Activated gamma-delta T cell (primary cell): ENCODE measurements at places on chromosomes 5 and 9.

GRCh38 chr9:70205366-70206020 lies 53.3 kb upstream of the SMC5 start:
- no peak for DNase-seq

DNA sequence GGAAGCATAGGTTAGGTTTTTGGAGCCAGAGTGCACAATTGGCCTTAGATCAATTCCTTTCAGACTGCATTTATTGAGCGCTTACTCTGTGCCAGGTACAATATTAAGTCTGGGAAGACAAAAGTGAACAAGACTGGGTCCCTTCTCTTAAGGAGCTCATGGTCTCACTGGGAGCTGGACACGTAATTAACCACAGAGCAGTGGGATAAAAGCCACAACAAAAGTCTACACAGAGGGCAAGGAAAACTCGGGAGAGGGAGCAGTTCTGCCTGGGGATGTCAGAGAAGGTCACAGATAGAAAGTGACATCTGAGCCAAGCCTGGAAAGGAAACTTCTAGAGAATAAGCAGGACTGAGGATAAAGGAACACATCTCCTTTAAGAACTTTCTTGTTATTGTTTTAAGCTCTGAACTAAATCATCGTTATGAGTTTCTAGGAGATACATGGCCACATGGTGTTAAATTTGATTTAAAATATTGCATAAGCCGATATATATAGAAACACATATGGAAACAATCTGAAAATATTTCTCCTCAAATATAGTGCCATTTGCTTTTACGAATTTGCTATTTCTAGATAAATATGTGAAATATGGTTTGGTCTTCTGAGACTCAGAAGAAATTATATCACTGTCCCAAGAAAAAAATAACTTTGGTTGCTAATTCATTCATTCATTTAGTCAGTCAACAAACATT lies 40.1 kb upstream of the PDE8B start:
- DNase-seq: no peak

DNA sequence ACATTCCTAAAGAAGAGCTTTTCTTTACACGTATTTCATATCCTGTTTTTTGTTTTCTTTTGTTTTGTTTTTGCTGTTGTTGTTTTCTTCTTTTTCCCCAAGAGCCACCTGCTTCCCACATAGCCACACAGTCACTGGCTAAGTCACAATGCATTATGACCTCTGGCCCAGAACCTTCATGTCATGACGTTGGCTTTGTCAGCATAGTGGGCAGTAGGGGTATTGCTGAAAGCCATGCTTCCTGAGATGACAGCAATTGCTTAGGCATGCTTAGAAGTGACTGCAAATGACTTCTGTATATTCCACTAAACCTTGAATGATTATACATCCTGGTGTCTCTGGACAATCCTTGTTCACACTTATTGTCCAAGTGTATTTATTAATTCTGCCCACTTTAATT lies 375.8 kb downstream of the TAF11L14 start:
- no peak for DNase-seq

DNA sequence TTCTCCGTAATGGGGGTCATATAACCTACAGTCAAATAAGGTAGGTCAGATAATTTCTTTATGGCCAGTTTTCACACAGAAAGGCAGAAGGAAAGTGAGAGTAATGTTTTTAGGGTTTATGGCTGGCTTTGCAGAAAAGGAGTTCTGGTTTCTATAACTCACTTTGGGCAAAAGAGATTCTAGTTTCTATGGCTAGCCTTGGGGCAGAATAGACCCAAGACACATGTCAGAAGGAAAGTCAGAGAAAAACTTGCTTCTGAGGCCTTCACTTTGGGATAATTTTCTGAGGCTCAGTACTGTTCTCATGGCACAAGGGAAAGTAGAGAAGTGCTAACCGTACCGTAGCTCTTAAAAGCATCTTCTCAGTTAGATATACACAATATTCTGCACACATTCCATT lies 1145.3 kb downstream of the EFNA5 start:
- DNase-seq: no peak

DNA sequence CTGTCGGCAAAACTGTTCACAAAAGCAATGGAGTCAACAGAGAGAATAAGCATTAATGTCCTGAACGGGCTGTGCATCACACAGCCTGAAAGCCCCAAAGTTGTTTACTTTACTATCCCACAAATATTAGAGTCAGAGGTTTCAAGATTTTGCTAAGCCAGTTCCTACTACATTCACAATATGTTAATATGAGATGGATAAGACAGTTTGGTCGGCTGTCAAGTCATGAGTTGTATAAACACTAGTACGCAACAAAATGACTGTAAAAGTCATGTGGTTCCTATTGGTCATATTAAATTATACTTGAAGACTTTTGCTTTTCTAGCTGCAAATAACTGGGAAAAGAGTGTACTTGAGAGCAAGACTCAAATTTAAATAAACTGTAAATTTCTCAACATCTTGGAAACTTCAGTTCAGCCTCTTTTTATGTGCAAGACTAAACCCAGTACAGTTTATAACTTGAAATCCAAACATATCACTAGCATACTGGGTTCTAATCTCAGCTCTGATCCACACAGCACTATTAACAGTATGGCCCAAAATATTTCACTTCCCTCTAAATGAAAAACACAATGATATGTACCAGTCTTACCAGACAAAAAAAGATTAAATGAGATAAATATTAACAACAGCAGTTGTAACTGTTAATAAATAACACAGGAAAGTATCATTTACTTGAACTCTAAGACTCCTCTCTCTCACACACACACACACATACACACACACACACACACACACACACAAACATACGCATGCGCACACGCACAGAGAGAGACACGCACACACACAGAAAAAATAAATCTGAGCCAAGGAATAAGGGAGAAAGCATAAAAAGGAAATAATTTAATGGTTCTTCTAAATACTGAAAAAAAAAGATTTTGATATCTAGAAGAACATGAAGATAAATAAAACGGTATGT lies 33.1 kb downstream of the FANCC start:
- DNase-seq: no peak

GRCh38 chr5:175809531-175810121 lies 61.8 kb upstream of the CPLX2 start:
- no peak for DNase-seq

DNA sequence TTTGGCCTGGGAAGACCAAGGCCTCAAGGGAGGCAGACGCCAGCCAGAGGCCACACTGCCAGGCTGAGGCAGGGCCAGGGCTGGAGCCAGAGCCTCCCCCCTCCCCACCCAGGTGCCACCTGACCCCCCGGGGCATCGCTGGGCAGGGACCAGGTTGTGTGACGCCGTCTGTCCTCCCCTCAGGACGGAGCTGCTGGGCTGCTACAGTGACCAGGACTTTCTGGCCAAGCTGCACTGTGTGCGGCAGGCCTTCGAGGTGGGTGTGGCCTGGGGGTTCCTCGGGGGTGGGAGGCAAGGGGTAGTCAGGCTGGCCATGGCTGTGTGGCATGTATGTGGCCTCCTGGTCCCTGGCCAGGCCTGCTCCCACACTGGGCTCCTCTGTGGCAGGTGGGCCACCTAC lies 17.9 kb upstream of the DOLPP1 start:
- no peak for DNase-seq

DNA sequence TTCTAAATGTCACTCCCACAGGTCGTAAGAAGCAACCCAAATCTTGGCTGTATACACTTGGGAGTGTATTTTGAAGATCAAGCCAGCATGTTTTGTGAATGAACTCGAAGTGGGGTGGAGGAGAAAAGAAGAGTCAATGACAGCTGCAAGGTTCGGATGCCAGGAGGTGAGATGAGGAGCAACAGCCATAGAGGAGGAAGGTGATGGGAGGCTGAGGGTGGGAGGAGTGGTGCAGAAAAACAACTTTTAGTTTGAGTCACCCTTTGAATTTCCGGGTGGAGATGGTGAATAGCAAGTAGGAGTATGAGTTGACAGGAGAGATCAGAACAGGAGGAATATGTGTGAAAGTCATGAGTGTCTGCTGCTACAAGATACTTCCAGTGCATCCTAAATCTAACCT lies 153.6 kb downstream of the DIRAS2 start:
- no peak for DNase-seq

- no peak for DNase-seq
These were observed 42.3 kb downstream of the COL23A1 start for GRCh38 chr5:178547753-178548415.

- no peak for DNase-seq
These were observed 709 bp downstream of the UAP1L1 start for GRCh38 chr9:137077758-137078693.

DNA sequence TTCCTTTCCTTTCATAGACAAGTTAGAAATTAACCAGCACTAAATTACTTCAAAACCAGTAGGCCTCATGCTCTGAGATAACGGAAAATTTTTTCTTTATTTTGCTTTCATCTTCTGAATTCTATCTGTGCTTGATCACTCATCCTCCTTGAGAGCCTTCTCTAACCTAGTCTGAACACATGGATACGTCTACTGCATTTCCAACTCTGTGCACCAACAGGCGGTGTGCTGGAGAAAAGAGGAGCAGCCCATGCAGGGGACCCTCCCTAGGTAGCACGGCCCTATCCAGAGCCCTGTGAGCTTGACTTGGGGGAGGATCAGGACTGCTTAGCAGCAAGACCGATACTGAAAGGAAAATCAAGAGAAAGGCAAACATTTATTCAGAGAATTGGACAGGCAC lies 149.8 kb downstream of the AUH start:
- DNase-seq: no peak

GRCh38 chr5:75034137-75034739 lies 18.1 kb downstream of the GCNT4 start:
- no peak for DNase-seq

- peak; percentile 2 for DNase-seq
These were observed 56.5 kb downstream of the XRCC4 start for GRCh38 chr5:83133797-83134196.

DNA sequence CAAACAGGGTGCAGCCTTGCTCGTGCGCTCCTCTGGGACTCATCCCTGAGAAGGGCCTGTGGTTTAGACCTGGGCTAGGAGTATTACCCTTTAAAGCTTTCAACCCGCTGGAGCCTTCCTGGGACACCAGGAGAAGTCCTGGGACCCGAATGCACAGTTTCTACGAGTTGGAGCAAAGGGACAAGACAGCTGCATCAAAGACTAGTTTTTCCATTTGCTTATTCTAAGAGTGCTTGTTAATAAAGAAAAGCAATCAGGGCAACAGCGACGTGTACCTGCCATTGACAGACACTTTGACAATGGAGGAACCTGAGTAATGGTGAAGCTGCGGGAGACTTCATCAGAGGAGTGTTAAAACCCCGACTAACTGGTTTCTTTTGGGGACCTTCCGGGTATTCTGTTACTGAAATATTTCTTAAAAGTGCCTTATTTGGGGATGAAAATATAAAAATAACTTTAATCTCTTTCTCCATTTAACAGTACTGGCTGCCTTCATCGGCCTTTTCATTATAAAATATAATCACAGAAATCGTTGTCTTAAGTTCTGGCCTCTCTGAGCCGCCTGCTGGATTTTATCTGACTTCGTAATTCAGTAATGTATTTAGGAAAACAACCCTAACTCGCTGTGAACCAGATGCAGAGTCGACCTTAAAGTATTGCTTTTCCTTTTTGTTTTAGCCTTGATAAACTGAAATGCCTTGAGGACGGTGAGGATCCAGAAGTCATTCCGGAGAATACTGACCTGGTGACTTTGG lies 732 bp downstream of the SNAPC3 start:
- DNase-seq: no peak

- DNase-seq: no peak
These were observed 112.3 kb downstream of the GCNT1 start for GRCh38 chr9:76571288-76571687.

DNA sequence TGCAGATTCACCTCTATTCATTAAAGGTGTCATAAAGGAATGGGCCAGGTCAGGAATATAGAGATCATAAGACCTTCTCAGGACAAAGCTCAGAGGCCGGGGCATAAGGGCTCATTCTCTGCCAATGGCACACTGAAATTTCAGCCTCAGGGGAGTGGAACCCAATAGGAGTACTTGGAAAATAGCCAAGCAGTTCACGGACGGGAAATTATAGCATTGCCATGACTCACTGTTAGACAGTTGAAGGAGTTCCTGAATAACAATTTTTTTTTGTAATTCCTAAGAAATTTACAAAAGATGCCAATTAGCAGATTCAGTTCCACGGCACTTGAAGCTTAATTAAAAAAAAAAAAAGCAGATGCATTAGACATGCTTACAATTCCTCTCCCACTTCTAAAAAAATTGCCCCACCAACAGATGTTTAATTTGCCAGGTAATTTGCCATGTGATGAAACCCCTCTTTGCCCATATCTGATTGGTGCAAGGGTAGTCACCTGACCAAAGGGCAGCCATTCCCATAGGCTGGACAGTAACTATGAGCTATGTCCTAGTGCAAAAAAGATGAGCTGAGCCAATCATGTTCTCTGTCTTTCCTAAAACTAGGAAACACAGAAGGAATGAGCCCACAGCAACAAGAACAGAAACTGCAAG lies 58.6 kb downstream of the PTCD2 start:
- DNase-seq: no peak

DNA sequence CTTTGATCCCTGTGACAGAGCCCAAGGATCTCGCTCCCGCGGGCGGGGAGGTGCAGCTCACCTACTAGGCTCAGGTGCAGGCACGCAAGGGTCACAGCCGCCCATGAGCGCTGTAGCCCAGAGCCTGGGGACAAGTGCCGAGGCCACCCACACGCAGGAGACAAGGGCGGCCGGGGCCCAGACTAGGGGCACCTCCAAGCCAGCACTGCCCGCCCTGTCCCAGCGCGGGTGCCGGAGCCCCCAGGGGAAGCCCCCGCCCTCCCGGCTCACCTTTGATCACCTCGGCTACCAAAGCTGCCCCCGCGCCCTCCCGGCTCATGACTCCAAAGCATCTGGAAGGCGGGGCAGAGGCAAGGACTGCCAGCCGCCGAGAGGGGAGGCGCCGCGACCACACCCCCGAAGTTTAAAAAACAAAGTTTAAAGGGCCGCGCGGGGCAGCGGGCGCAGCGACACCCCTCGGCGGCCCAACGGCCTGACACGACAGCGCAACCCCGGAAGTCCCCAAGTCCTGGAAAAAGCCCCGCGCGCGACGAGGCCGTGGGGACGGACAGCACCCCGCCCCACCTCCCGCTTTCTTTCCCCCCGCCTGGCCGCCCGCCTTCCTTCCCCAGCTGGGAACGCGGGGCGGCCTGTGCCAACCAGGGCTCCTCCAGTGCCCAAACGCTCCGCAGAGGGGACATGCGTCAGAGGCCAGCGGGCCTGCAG lies 53.0 kb downstream of the CDC14B start:
- DNase-seq: peak; percentile 64

DNA sequence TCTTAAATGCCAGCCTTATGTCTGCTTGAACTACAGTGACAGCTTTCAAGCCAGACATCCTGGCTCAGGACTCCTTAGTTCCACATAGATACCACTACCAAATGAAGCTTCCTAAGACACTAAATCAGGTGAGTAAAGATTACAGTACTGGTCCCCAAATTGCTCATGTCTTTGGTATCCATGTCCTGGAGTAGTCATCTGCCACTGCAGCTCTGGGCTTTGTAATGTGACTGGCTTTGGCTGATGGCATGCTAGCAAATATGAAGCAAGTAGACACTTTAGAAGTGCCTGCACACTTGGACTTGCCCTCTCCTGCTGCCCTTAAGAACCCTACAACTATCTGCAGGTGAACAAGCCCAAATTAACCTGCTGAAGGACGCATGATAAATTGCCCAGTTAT lies 334.9 kb downstream of the BNC2 start:
- DNase-seq: no peak
